Dermis blood vessel endothelial cell (primary cell): ENCODE measurements at places on chromosomes 13 and 19. TPM values are rescaled to one million over a fixed set of nuclear protein-coding genes. Genes with fewer than 3 reads are reported as not detected.
A peak's percentile ranks its signal among the peaks of the same experiment; 100 is the strongest.

RUBCNL gene
- under 0.01 and 0.05 TPM in 2 replicates for total RNA-seq

COL4A1 gene
- total RNA-seq = 1,485 and 1,882 TPM in 2 replicates

ZNF254 gene
- 23.3 and 25.1 TPM in 2 replicates for total RNA-seq

INSL3 gene
- total RNA-seq = not detected in 2 replicates

FCAR gene
- not detected in 2 replicates for total RNA-seq

BLOC1S3 gene
- 8.3 and 10.0 TPM in 2 replicates for total RNA-seq

NBEA gene
- 2.6 and 3.6 TPM in 2 replicates for total RNA-seq

DPF1 gene
- 0.34 and 0.47 TPM in 2 replicates for total RNA-seq

PSPN gene
- total RNA-seq = 0.85 and 1.1 TPM in 2 replicates

TGFB1 gene
- total RNA-seq = 19.4 and 74.5 TPM in 2 replicates

- DNase-seq = no peak
These were observed 22.8 kb upstream of the ZBTB7A start for GRCh38 chr19:4089400-4089908.

GRCh38 chr19:33273881-33274662 lies 28.3 kb downstream of the CEBPA start:
- peak; percentile 35 for DNase-seq

GRCh38 chr13:43132257-43132656 lies 108.9 kb downstream of the DNAJC15 start:
- DNase-seq = peak; percentile 36

DNA sequence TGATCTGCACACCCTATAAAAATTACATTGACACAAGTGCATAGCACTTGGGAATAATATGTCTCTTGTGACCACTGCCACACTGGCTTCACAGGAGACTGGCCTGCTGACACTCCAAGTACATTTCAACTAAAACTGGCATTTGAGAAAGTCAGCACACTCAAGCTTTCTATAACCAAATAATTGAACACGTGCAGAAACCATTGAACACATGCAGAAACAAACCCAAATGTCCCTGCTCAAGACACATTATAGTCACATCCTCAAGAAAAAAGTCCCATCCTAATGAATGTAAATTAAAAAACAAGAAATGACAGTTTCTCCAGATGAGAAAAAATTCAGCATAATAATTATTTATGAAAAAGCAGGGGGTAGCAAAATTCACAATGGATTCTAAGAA lies 1859.1 kb upstream of the PCDH20 start:
- DNase-seq = no peak

DNA sequence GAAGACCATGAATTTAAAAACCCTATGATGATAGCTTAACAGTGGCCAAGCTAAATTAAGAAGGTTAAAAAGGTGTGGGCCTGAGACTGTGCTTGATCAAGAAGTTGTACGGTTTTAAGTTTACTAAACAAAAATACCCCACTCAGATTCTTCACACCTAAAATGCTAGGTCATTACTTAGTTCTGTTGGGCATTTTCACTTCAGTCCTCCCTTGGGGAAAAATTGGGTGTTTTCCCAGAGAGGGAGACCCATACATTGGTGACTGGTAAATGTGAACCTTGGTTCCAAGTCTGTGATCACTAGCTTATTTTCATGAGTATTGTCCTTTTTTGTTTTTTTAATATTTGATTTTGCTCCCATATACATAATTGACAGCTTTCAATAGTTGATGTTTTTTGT lies 44.4 kb downstream of the MTUS2 start:
- DNase-seq = no peak

- DNase-seq = peak; percentile 59
These were observed 4.0 kb downstream of the EBI3 start for GRCh38 chr19:4233282-4233853.

GRCh38 chr13:41652735-41653361 lies 195.5 kb downstream of the RGCC start:
- peak; percentile 87 for DNase-seq

DNA sequence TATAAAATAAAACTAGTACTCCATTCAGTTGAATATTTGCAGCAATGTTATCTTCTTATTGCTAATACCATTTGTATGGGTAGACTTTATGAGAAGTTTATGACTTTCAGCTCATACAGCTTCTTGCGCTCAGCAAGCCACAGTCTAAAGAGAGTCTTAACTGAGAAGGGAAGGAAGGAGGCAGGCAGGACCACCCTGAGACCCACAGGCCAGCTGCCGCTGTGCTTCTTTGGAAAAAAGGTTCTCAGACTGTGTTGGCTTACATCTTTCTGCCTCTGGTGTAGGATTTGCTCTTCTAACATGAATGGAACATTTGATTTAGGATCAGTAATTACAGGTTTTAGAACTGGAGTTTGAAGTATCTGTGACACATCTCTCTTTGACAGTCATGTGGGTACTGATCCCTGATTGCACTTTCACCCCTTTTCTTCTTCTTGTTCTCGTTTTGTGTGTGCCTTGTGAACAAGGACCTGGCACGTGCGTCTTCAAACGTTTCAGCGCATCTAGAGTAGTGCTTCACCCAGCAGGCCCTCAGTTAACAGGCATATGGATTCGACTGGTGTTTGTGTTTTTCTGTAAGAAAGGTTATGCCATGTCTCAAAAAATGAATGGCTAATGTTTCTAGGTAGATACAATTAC lies 7.1 kb upstream of the GPR18 start:
- no peak for DNase-seq

- no peak for DNase-seq
These were observed 1.7 kb upstream of the CADM4 start for GRCh38 chr19:43641333-43641732.

- DNase-seq = peak; percentile 64
These were observed 10.6 kb upstream of the LRRC25 start for GRCh38 chr19:18408053-18408476.

GRCh38 chr13:93788456-93788855 lies 561.8 kb downstream of the GPC6 start:
- no peak for DNase-seq

DNA sequence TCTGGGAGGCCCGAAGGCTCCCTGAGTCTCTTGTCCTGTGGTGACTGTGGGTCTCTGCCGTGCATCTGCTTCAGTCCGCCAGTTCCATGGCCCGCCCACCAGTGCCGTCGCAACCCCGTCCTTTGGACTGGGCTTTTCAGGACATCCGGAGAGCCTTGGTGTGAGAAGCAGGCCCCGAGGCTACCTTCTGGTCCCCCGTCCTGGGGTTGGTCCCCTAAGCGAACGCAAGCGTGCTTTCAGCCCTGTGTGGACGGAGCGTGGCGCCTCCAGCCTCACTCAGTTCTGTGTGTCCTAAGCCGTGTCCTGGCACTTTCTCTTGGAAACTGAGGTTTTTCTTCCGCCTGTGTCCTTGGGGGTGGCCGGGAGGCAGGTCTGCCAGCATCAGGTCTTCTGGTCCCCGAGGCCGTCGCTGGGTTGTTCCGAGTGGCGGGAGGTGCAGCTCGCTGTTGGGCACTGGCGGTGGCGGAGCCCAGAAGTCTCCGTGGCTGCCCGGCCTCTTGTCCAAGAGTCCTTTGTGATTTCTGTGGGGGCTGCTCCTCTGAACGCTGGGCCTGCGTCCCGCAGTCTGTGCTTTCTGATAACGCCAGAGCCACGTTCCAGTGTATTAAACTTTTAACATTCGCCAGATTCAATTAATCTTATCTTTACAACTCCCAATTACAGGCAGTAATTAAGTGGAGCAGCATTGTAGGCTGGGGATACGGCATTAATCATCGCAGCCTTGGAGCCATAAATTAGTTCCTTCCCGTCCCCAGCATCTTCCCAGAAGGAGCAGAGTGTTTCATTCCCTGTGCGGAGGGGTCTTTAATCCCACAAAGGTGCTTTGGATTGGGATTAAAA lies 99.5 kb downstream of the KDM4B start:
- no peak for DNase-seq

- no peak for DNase-seq
These were observed 62.0 kb downstream of the ZNF100 start for GRCh38 chr19:21705393-21705792.

GRCh38 chr19:30353394-30353945 lies 18.7 kb upstream of the ZNF536 start:
- no peak for DNase-seq

DNA sequence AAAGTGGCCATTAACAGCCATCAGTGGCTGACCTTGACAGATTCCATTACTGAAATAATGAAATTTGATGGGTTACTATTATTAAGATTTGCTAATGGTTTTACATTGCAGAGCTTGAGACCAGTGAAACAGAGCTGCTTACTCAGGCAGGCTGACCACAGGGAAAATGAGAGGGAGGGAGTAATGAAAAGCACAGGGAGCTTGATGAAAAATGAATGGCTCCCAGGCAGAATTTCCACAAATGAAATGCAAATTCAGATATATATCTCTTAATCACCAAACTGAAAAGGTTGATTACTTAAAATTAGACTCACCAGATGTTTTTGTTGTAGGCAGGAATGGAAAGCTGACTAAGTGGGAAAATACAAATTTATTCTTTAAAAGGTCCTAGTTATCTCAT lies 36.1 kb downstream of the HTR2A start:
- DNase-seq = no peak

- DNase-seq = no peak
These were observed 29.1 kb upstream of the SLC46A3 start for GRCh38 chr13:28747851-28748250.

- peak; percentile 54 for DNase-seq
These were observed 1.7 kb downstream of the PCDH8 start for GRCh38 chr13:52846567-52847321.

- no peak for DNase-seq
These were observed 1228.1 kb downstream of the SLITRK1 start for GRCh38 chr13:82654143-82654542.

DNA sequence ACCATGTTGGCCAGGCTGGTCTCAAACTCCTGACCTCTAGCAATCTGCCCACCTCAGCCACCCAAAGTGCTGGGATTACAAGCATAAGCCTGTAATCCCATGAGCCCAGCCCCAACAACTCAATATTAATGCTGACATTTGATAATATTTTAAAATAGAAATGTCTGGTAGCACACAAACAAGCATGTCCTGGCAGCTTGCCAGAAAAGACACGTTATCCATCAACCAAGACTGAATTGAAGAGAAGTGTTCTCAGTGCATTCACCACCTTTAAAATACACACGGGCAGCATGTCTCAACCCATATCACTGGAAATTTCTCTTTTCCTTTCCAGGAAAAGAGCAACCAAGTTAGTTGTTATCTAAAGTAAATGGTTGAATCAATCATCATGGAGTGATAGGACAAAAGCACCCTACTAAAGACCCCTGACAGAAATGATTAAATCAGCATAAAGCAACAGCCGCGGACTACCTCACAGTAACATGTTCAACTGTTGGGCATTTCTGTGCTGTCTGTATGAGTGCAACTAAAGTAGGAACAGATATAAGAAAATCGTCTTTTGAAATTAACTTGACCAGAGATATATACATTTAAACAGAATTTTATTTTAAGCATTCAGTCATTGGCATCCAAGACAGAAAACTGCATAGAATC lies 25.0 kb downstream of the LHFPL6 start:
- DNase-seq = no peak

DNA sequence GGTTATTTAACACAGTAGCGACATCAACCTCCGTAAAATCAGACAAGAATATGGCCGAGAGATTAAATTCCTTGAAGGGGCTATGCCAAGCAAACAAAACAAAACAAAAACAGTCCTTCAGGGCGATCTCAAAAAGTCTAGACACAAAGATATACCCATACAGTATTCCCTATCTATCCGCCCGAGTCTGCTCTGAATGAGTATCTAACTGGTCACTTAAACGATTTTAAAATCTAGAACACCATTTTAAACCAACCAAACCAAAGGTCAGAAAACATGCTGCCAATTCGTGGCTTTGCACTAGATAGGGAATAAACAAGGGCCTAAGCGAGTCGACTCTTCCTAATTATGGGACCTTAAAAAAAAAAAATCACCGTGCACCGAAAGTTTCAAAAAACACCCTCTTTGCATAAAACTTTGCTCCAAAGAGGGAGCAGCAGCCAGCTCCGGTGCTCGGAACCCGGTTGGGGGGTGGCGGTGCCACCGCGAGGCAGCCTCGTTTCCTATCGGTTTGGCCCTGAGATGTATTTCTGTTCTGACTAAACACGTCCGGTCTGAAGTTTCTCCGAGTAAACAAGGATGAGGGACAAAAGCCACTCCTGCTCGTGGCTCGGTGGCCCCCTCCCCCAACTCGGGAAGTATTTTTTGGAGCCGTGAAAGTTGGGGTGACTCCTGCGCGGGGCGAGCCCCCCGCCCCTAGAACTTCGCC lies 1.8 kb downstream of the HMGB1 start:
- DNase-seq = peak; percentile 83

- no peak for DNase-seq
These were observed 560.7 kb upstream of the KLHL1 start for GRCh38 chr13:70668983-70669382.

- no peak for DNase-seq
These were observed 100.2 kb downstream of the ENOX1 start for GRCh38 chr13:43686557-43686956.

GRCh38 chr13:71325556-71325955 lies 541.4 kb downstream of the DACH1 start:
- no peak for DNase-seq

DNA sequence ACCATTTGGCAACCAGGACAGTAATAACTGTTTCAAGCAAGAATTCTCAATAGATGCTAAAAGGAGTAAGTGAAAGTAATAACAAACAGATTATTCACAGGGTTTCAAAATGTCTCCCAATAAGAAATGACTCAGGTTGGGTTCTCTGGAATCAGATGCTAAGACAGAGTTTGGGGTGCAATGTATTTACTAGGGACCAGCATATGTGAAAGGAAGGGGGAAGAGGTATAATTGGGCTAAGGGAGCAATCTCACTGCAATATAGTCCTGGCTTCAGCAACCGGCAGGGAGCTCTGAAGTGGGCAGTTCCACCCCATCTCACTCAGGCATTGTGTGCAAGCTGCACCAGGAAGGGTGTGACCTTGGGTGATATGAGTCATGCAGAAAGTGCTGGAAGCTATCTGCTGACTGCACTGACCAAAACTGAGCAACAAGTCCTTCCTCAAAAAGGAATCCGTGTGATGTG lies 23.4 kb downstream of the ZDHHC20 start:
- peak; percentile 93 for DNase-seq

- peak; percentile 25 for DNase-seq
These were observed 83.3 kb downstream of the KCTD15 start for GRCh38 chr19:33879818-33880575.

GRCh38 chr13:83325125-83325853 lies 557.0 kb downstream of the SLITRK1 start:
- no peak for DNase-seq

- DNase-seq = no peak
These were observed 21.3 kb downstream of the TLE6 start for GRCh38 chr19:2998642-2999041.

DNA sequence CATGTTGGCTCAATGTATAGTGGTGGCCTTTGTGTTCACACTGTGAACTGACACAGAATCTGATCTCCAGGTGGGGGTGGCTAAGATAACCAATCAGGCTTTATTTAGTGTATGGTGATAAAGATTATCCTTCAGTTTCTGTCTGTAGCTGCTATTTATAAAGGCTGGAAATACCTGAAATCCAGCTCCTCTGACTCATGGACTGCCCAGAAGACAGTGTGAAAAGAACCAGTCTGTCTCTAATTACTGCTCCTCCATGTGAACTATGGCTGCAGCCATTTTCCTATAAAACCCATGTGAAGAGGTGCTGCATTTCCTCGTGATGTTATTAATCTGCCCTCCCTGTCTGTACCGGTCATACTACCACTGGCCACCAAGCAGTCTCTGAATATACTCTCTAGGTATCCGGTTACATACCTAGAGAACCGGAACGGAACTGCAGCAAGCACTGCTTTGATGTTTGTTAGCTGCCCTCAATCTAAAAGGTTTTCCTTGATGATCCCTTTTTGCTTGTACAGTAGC lies 238.0 kb downstream of the LHFPL6 start:
- peak; percentile 1 for DNase-seq

- no peak for DNase-seq
These were observed 101.3 kb downstream of the AKAP11 start for GRCh38 chr13:42373048-42373812.

GRCh38 chr13:20360835-20361412 lies 128.8 kb upstream of the GJB6 start:
- DNase-seq = no peak
